Neural progenitor cell (in vitro differentiated cells): ENCODE measurements at places on chromosomes 5 and 9. TPM values are rescaled to one million over a fixed set of nuclear protein-coding genes. Genes with fewer than 3 reads are reported as not detected.

DNA sequence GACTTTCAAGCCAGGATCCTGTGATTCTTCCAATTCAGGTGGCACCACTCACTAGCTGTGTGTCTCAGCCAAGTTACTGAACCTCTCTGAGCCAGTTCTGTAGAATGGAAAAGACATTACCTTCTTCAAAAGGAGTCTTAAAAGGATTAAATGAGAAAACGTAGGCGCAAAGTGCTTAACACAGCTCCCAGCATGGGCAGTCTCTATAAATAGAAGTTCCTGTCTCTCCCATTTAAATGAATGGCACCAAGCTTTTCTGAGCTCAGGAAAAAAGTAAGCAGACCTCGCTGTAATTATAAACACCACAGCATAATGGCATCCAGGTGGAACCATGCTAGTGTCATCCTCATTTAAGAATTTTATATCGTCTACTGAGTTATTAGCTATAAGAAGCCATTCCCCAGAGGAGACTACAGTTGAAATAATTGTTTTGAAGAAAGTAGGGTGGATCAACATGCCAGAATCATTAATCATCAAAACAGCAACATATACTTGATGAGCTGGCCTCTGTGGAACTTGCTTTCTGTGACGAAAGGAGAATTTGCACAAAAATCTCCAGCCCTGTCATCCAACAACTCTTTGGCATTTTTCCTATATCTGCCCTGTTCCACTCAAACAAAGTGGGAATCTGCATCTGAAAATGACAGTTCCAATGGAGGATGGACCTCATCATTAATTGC, 188.9 kb downstream of the SPOCK1 start:
- no peak for DNase-seq

HRCT1 gene
- total RNA-seq, result not detected in 2 replicates

DRD1 gene
- 0.09 TPM in 1 of 2 replicates, not detected in the other for total RNA-seq

DNA sequence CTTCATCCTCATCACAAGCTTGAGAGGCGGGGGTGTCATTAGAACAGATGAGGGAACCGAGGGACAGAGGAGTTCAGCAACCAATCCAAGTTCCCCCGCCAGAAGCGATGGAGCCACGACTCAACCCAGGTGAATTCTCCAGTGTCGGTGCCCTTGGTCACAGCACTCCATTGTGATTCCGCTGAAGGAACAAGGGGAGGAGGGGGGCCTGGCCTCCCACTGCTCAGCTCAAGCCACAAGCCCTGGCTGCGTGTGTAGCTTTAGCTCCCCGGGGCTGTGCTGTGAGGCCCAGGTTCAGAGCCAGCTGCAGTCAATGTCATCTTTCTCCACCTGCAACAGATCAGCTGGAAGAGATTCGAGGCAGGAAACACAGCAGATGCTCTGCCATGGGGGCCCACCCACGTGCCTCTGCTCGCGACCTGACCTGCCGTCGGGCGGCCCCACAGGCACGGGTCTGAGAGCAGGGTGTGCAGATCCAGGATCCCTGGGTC, 72.6 kb downstream of the GTF3C4 start:
- DNase-seq, result no peak

PCDHGA3 gene
- 0.34 and 0.54 TPM in 2 replicates for total RNA-seq

GRCh38 chr9:112037281-112038016, 137.6 kb downstream of the SUSD1 start:
- DNase-seq, result peak; percentile 58

SPATA31A3 gene
- not detected in 2 replicates for total RNA-seq
